NCI-H1105 treated with DMSO at 0.1 percent for 48 hours (cell line): ENCODE measurements at places on chromosomes 12 and 14.
A peak's percentile ranks its signal among the peaks of the same experiment; 100 is the strongest.

- DNase-seq: no peak
These were observed 18.0 kb downstream of the IGF1 start for GRCh38 chr12:102462386-102462785.

GRCh38 chr14:86790408-86791364 lies 1202.3 kb downstream of the GALC start:
- DNase-seq: no peak

DNA sequence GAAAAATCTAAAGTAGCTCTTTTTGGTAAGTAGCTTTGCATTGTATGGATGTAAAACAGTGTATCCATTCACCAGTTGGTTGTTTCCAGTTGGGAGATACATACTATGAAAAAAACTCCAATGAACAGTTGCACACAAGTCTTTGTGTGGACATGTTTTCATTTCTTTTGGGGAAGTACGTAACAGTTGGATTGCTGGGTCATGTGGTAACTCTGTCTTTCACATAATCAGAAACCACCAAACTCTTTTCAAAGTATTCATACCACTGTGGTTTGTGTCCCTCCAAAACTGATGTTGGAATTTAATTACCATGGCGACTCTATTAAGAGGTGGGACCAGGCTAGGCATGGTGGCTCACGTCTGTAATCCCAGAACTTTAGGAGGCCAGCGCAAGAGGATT lies 58.9 kb upstream of the RESF1 start:
- no peak for DNase-seq

GRCh38 chr12:6751767-6752166 lies 1.2 kb downstream of the MLF2 start:
- no peak for DNase-seq

DNA sequence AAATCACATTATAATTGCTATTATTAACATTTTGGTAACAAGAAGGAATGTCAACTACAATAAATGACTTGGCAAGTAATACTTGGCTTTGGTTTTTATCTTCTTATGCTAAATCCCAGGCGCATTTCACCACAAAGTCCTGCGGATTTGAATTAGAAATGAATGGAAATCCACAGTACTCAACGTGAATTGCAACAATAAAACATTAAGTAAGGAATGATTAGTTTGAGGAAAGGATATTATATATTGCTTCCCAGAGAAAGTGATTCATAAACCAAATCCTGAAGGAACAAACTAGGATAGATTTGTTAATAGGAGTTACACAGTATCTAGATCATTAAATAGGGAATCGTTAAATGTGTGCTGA lies 1089.7 kb downstream of the TRHDE start:
- no peak for DNase-seq

GRCh38 chr12:15276088-15276698 lies 46.1 kb upstream of the PTPRO start:
- DNase-seq: peak; percentile 56

DNA sequence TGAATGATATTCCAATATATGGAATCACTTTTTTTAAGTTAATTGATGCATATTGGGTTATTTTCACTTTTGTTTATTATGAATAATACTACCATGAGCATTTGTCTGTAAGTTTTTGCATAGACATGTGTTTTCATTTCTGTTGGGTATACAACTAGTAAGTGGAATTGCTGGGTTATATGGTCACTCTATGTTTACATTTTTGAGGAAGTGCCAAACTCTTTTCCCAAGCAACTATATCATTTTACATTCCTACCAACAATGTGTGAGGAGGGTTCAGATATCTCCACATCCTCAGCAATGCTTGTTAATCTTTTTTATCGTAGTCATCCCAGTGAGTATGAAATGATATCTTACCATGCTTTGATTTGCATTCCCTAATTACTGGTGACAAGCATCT lies 64.0 kb downstream of the MON2 start:
- no peak for DNase-seq

DNA sequence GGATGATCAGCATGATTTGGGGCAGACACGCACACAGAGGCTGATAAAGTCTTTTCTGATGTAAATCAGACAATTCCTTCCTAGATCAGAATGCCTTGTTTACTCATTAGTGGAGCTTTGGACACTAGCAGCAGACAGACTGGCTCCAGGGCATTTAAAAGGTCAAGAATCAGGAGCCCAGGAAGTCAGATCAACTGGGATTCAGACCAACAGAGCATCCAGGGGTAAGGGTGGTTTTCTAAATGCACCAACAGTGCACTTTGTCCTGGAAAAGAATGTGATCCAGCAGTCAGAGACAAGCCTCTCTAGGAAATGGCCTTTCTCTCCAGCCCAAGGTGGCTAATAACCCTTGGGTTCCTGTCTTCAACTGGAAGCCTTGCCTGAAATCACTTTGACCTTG lies 405.3 kb downstream of the MED13L start:
- no peak for DNase-seq

- DNase-seq: no peak
These were observed 81.3 kb downstream of the PPHLN1 start for GRCh38 chr12:42407306-42407705.

DNA sequence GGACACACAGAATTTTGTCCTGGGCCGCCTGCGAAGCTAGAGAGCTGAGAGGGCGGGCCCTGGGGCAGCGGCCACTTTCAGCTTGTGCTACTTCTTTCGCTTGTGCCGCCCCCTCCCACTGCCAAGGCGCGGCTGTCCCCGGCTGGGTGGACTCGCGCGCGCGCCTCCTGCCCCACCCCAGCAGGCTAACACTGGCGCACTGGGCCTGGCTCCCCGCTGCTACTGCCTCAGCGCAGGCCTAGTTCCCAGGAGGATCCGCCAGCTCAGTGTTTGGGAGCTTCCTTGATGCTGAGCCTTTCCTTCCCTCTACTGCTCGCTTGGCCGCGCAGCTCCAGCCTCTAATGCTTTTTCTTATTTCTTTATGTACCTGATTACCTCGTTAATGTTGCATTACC lies 27.4 kb upstream of the METAP2 start:
- DNase-seq: no peak

DNA sequence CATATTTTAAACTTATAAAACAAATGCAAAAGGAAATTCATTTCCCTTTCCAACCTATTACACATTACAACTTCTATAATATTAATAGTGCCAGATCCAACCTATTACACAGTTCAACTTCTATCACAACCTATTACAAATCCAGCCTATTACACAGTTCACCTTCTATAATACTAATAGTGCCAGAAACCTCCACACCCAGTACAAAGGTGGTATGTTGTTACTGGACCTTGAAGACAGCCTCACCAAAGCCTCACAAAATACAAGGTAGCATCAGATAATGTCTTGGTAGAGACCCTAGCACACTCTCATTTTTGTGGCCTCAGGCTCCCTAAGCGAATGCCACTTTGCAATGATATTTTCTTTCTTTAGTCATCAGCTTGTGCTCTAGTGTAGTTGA lies 68.7 kb upstream of the PELI2 start:
- no peak for DNase-seq

DNA sequence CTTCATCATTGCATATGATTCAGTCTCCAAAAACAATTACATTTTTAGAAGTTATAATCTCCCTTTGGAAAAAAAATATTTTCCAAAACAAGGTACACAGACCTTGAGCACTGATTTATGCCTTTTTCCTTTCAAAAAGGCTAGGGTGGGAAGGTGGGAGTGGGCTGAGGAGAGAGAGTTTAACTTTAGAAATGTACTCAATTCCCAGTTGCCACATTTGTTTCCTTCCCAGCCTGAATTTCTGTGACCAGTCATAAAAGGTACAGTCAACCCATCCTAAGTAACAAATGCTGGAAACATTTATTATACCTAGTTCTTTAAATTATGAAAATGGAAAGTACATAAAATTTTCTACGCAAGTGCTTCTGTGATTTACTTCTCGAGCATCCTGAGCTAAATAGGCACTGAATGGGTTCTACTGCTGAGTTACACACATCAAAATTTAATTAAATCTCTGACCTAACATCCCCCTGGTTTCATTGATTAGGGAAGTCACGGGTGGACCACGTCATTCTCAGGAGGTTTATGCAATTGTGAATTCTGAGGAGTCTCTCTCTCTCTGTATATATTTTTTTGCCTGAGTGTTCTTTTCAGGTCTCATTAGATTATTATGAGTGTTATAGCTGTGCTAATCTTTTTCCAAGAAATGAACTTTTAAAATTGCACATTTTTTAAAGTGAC lies 371.8 kb downstream of the BTG1 start:
- no peak for DNase-seq

- no peak for DNase-seq
These were observed 101.4 kb downstream of the STAB2 start for GRCh38 chr12:103688376-103689063.

GRCh38 chr14:91005716-91006115 lies 54.7 kb downstream of the RPS6KA5 start:
- no peak for DNase-seq
